ENCODE measurements at places on chromosomes 13 and 19.

DNA sequence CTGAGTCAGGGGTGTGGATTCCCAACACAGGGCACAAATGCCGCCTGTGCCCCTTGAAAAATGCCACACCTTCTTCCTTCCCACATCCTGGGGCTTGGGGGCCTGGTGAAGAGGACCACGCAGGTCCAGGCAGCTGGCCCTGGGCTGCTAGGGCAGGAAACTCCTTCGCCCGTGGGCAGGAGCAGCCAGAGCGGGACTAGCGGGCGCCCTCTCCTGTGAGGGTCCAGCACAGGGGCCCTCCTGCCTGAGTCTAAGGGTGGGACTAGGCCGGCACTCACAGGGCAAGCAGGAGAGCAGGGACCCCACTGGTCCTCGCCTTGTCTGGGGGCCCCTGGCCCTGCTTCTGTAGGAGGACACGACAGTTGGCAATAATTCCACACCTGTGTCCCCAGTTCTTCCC is 7.5 kb upstream of the CEBPA start:
- DNase-seq = no peak

DNA sequence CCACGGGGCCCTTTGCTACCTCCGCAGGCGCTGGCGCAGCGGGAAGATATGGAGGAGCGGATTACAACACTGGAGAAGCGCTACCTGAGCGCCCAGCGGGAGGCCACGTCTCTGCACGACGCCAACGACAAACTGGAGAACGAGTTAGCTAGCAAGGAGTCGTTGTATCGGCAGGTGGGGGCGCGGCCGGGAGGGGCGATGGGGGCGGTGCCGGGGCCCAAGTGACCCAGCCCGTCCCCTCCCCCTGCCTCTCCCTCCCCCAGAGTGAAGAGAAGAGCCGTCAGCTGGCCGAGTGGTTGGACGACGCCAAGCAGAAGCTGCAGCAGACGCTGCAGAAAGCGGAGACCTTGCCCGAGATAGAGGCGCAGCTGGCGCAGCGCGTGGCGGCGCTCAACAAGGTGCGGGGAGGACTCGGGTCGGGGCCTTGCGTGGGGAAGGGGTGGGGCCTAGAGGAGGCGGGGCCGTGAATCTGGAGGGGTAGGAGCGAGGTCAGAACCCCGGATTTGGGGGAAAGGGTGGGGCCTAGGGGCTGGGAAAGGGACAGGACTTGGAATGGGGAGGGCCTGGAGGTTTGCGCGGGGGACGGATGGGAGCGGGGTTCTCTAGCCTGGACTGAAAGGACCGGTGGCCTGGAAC is 13.7 kb downstream of the PPFIA3 start:
- DNase-seq = peak; percentile 46

GRCh38 chr19:53596056-53596455 is 35.7 kb upstream of the DPRX start:
- DNase-seq = no peak

DNA sequence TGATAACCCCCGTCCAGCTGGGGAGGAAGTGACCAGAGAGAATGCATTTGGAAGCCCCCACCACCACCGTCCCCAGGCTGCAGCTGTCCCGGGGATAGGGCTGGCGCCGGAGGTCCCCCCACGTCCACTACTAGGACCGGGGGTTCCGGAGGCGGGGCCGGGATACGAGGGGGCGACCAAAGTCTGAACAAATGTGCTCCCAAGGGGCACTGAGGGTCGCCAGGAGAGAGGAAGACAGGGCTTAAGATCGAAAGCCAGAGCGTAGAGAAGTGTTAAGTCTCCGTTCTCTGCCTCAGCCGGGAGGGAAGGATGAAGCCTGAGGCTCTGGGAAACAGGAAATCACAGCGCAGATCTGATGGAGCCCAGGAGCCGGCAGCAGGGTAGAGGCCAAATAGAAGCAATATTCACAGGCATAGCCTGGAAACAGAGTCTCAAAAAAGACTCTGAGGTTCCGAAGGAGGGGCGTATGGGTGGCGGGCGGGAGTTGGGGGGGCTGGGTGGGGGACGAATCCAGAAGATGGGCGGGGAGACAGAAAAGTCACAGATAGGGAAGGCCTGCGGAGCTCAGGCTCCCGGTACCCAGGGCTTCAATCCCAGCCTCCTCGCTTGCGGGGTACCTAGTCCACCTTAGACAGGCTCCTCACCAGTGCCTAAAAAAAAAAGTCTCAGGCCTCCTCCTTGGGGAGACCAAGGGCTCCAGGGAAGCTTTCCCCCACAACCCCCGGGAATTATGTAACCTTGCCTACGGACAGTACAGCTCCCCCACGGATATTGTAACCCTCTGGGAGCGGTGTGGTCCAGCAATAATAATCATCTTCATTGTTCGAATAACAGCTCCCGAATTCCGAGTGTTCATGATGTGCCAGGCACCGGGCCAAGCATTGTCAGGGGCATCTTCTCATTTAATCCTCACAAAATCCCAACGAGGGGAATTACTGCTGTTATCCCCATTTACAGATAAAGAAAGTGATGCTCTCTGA is 1.1 kb upstream of the ERF start:
- DNase-seq = no peak

DNA sequence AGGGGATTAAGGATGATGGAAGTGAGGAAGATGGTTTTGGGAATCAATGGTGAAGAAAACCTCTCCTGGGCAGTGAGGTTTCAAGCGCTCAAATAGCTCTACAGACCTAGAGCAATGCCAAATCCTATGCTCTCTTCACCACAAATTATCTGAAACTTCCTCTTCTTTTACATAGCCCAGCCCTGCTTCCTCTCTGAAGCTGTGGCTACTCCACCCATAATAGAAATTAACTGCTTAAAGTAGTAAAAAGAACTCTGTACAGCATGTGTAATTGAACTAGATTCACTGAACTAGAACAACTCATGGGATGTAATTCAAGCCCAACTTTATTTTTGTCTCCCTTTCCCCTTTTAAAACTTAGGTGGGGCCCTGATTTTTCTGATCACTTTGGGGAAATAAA is 20.4 kb upstream of the IFT88 start:
- DNase-seq = no peak

- no peak for DNase-seq
These were observed 94.7 kb downstream of the FRY start for GRCh38 chr13:32126278-32126677.

Data from activated CD8-positive, alpha-beta memory T cell treated with anti-CD3 and anti-CD28 coated beads, Interleukin-2, amount 50 U/mL, for 4 hours (primary cell).